Left colon (tissue), 2 donors: ENCODE measurements at places on chromosomes 6 and 20.

- DNase-seq, result no peak
These were observed 95.3 kb downstream of the RNGTT start for GRCh38 chr6:88867841-88868731.

GRCh38 chr6:160258346-160259142 is at the start of gene SLC22A2:
Gene SLC22A2, minus strand, starts transcription at chr6:160258821. Its CDS starts 64 bp downstream, at chr6:160258757.
- DNase-seq, result no peak

- DNase-seq, result no peak
These were observed 594.3 kb upstream of the ADGRB3 start for GRCh38 chr6:68040780-68041179.

DNA sequence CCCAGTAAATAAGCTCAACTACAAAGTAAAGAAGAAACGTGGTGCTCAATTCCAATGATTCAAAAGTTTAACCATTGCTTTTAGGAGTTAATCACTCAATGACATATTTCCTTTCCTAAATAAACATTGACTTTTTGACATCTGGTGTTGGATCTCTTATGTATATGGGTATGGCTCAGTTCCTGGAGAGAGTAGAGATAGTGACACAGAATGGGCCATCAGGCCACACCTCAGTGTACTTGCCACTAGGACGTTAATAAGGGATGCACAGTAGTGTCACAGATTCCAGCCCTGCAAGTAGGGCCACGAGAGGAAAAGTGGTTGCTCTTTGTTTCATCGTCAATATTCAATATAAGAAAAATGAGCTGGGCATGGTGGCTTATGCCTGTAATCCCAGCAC is 48.9 kb upstream of the TXNDC5 start:
- no peak for DNase-seq

DNA sequence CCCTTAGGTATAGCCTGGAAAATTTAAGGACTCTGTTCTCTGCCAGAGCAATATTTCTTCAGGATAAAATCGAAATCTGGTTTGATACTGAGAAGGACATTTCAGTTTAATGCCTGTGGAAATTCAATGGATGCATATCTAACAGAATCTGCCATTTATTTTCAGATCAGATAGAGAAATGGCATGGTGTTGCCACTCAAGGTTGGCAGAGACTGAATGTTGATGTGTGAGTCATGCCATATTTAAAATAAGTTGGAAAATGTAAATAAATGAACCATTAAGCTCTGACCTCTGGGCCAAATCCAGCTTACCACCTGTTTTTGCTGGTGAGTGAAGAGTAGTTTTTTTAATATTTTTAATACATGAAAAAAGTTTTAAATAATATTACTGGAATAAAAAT is 594.6 kb downstream of the DOK5 start:
- no peak for DNase-seq

GRCh38 chr6:111685526-111685925 is 79.8 kb upstream of the TRAF3IP2 start:
- no peak for DNase-seq
